ENCODE measurements at places on chromosomes 5 and 9. TPM values are rescaled to one million over a fixed set of nuclear protein-coding genes. Genes with fewer than 3 reads are reported as not detected.

- DNase-seq: no peak
These were observed 405.8 kb upstream of the TLE4 start for GRCh38 chr9:79166005-79166404.

The OBP2B gene
- polyA plus RNA-seq: 0.34 TPM

- no peak for DNase-seq
These were observed 7.4 kb downstream of the TBC1D2 start for GRCh38 chr9:98247831-98248657.

GRCh38 chr5:33297760-33298216 lies 143.0 kb upstream of the TARS1 start:
- DNase-seq: no peak

- DNase-seq: no peak
These were observed 452.5 kb upstream of the RIOK2 start for GRCh38 chr5:97635553-97635952.

The TTC16 gene
- polyA plus RNA-seq: 0.11 TPM

GRCh38 chr9:89435071-89435823 lies 62.7 kb downstream of the SEMA4D start:
- no peak for DNase-seq

DNA sequence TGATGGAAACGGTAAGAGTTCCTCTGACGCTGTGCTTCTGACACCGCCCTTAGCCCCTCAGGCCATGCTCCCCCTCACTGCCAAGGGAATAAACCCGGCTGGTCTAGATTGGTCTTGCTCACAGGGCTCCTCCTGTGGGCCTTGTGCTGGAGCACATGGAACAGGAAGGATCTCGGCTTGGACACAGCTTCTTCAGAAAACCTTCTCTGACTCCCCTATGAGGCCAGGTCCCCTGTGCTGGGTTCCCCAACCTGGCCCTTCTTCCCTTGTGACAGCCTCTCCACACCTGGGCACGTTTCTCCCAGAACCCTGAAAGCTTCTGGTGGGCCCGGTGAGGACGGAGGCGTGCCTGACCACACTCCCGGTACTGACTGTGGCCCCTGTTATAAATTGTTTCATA lies 8.2 kb downstream of the SPATA31E1 start:
- no peak for DNase-seq

DNA sequence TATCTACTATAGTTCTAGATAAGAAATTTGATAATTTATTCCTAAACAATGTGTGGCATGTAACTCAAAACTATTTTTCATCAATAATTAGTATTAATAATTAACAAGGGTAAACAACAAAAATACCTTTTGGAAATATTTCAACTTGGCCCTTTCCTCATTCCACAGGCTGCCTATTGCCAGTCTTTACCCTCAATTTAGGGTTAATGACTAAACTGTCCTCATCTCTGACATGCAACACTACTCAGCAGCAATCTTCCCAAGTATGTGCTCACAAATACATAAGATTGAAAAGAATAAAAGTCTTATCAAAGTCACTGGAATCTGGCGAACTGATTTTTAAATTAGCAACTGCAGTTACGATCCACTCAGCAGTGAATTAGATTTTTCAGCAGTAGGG lies 153.6 kb downstream of the GLIS3 start:
- no peak for DNase-seq

DNA sequence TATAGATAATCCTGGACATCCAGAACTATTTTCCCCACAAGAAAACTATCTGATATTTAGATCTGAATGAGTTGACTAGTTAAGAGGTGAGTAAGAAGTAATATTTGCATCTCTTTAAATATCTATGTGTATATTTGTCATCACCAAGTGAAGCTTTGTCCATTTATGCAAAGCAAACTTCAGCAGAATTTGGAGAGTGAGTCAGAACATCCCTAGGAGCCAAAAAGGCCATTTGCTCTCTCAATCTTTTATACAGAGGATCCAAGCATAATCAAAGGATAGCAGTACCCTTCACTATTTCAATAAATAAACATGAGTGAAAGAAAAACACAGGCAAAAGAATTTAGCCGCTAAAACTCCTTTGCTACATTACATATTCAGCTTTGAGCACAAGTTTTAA lies 454.4 kb downstream of the NR2F1-AS1 start:
- DNase-seq: no peak

DNA sequence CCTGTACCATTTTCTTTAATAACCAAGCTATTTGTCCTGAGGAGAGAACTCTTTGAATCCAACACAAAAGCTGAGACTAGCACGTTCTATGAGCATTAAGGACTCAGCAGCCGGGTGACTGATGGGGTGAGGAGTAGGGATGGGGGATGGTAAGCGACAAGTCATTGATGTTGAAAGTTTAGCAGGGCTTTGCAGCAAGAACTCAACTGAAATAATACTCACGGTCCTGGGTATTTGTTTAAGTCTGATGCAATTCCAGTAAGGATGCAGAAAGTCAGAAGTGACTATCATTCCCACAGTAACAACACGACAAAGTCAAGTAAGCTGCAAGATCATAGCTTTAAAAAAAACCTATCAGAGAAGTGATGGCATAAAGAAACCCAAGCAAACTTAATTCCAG lies 131.1 kb downstream of the ACTL7B start:
- no peak for DNase-seq

GRCh38 chr5:134026521-134027287 lies 21.9 kb upstream of the VDAC1 start:
- DNase-seq: peak; percentile 61

The PTPN3 gene
- polyA plus RNA-seq: 59.7 TPM

GRCh38 chr5:53357439-53357838 lies 123.0 kb upstream of the FST start:
- DNase-seq: no peak

The POU5F2 gene
- 0.05 TPM for polyA plus RNA-seq

The FBP1 gene
- 44.3 TPM for polyA plus RNA-seq

- no peak for DNase-seq
These were observed 911.2 kb downstream of the EFNA5 start for GRCh38 chr5:106759581-106759980.

The EIF4EBP3 gene
- 14.9 TPM for polyA plus RNA-seq

The SLC1A1 gene
- polyA plus RNA-seq: 17.6 TPM

- no peak for DNase-seq
These were observed 14.7 kb downstream of the NDUFS6 start for GRCh38 chr5:1815881-1816292.

DNA sequence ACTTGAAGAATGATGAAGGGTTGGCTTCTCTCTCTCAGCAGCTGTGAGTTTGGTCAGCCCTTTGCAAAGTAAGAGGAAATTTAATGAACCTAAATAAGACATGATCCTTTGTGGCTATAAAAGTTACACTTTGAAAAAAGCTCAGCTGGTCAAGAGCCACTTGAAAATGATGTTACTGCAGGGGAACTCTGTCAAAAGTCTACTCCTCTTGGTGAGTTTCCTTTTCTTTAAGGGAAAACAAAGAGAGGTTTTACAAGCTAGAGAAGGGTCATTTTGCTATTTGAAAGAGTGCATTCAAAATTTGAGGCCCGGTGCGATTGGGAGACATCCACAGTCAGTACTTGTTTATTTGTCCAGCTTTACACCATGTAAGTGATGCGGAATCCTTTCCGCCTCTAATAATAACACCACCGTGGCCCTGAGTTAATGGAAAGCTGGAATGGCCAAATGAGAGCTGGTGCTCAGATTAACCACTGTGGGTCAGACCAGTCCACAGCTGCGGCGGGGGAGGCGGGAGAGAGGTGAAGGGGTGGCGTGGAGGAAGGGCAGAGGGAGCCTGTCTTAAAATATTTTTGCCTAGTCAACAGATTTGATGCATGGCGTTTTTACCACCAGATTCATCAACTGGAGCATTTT lies 404.0 kb downstream of the TLE4 start:
- DNase-seq: no peak

The IL11RA gene
- 63.6 TPM for polyA plus RNA-seq

All from renal cortex interstitium (tissue), 15 donors.